ENCODE measurements at places on chromosomes 4 and X.

GRCh38 chr4:138775489-138775888 is 240.1 kb upstream of the NOCT start:
- no peaks in the 10 kb centered on the region for H3K27me3 ChIP-seq
- H3K4me1 ChIP-seq: peaks cover 17% of the 10 kb centered on the region
- no peaks in the 10 kb centered on the region for H3K36me3 ChIP-seq
- DNase-seq: no peak

DNA sequence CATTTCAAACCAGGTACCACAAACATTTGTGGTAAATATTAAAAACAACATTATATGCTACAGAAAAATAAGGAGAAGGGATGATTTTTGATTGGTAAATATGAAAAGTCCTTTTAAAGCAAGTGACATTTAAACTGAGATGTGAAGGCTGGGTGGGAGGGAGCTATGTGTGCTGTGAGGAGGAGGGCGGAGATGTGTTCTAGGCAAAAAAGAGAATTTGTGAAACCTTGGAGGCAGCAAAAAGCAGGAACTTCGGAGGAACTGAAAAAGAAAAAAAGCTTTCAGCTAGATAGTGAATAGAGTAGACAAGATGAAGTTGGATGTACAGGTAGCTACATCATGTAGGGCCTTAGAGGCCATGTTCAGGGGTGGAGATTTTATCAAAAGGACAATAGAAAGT is 10.1 kb upstream of the ARAP2 start:
- H3K27me3 ChIP-seq: no peaks in the 10 kb centered on the region
- H3K4me3 ChIP-seq: no peak overlapping the region
- H3K27ac ChIP-seq: peak overlapping the region; percentile 1
- H3K4me1 ChIP-seq: peaks cover 19% of the 10 kb centered on the region
- DNase-seq: no peak
- H3K36me3 ChIP-seq: no peaks in the 10 kb centered on the region

DNA sequence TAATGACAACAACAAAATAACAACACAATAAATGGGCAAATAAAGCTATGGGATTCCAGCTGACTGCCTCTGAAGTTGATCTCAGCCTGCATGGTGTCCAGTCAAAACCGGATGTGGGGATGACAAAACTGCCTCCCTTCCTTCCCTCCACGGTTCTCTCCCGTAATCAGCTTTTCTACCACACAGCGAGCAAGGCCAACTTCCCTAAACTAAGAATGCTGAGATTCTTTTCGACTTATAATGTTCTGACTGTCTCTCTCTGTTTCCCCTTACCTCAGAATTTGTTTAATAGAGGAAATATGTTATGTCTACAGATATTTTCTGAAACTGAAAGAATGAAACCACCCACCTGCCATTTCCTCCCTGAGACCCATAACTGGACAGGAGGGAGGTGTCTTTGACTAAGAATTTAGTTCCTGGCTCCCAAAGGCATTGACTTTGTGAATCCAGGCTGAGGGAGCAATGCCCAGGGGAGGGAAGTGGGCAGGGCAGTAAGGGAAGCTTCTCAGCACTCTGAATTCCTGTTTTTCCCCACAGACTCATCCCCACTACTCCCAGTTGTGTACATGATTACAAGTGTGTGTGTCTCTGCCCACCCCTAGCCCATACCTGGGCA is 1.0 kb upstream of the TLR1 start:
- no peak overlapping the region for H3K4me3 ChIP-seq
- H3K27ac ChIP-seq: no peak overlapping the region
- DNase-seq: no peak
- no peaks in the 10 kb centered on the region for H3K4me1 ChIP-seq

GRCh38 chr4:89665662-89666061 is 171.3 kb downstream of the SNCA start:
- H3K36me3 ChIP-seq: no peaks in the 10 kb centered on the region
- no peak overlapping the region for H3K4me3 ChIP-seq
- no peak overlapping the region for H3K27ac ChIP-seq
- no peaks in the 10 kb centered on the region for H3K27me3 ChIP-seq
- DNase-seq: no peak

- no peak for DNase-seq
- H3K4me1 ChIP-seq: no peaks in the 10 kb centered on the region
Observed at GRCh38 chrX:19660604-19661255, 145.4 kb upstream of the MAP3K15 start.

GRCh38 chr4:136900696-136901095 is 631.6 kb downstream of the PCDH18 start:
- no peak for DNase-seq
- H3K27me3 ChIP-seq: no peaks in the 10 kb centered on the region
- H3K36me3 ChIP-seq: no peaks in the 10 kb centered on the region
- H3K4me1 ChIP-seq: no peaks in the 10 kb centered on the region
- no peak overlapping the region for H3K27ac ChIP-seq

GRCh38 chr4:25178838-25179261 is 18.6 kb upstream of the SEPSECS start:
- H3K27me3 ChIP-seq: no peaks in the 10 kb centered on the region
- no peaks in the 10 kb centered on the region for H3K36me3 ChIP-seq
- DNase-seq: no peak
- peaks cover 6% of the 10 kb centered on the region for H3K4me1 ChIP-seq
- H3K27ac ChIP-seq: no peak overlapping the region
- H3K4me3 ChIP-seq: no peak overlapping the region

DNA sequence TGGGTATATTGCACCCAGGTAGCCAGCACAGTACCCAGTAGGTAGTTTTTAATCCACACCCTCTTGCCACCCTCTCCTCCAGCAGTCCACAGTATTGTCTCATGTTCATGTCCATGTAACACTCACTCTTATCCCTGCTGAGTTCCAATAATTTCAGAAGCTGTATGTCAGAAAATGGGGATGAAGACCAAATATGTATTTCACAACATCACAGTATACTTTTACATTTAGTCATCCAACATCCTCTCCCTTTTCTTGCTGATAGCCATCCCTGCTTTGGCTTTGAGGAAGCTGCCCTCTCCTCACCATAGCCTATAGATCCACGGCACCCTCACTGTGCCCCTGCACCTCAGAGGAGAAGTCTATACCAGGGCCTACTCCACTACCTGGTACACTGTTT is 126.0 kb upstream of the LDB2 start:
- H3K4me3 ChIP-seq: no peak overlapping the region
- no peaks in the 10 kb centered on the region for H3K36me3 ChIP-seq
- H3K27ac ChIP-seq: no peak overlapping the region

DNA sequence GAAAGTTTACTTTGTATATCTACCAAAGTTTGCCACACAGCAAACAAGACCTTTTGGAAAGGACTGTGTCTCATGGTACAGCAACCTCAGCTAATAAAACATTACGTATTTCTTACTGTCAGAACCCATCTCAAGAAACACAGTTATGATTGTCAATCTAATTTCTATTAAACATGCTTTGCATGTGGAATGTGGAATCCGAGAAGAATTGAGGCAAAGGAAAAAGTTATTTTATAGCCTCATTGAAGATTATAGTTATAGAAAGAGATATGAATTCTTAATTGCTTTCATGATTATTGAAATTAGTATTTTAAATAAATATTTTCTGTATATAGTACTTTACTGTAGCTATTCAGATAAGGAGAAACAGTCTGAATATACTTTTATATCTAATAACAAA is 5.4 kb downstream of the PCDH7 start:
- H3K4me1 ChIP-seq: peaks cover 7% of the 10 kb centered on the region
- no peak for DNase-seq
- H3K36me3 ChIP-seq: no peaks in the 10 kb centered on the region
- H3K27ac ChIP-seq: no peak overlapping the region
- H3K27me3 ChIP-seq: peaks cover 18% of the 10 kb centered on the region
- H3K4me3 ChIP-seq: no peak overlapping the region

- H3K4me1 ChIP-seq: no peaks in the 10 kb centered on the region
- H3K4me3 ChIP-seq: no peak overlapping the region
- peaks cover 3% of the 10 kb centered on the region for H3K27me3 ChIP-seq
- no peak for DNase-seq
- H3K36me3 ChIP-seq: peaks cover 5% of the 10 kb centered on the region
Observed at GRCh38 chr4:7584098-7584497, 149.4 kb upstream of the PSAPL1 start.

DNA sequence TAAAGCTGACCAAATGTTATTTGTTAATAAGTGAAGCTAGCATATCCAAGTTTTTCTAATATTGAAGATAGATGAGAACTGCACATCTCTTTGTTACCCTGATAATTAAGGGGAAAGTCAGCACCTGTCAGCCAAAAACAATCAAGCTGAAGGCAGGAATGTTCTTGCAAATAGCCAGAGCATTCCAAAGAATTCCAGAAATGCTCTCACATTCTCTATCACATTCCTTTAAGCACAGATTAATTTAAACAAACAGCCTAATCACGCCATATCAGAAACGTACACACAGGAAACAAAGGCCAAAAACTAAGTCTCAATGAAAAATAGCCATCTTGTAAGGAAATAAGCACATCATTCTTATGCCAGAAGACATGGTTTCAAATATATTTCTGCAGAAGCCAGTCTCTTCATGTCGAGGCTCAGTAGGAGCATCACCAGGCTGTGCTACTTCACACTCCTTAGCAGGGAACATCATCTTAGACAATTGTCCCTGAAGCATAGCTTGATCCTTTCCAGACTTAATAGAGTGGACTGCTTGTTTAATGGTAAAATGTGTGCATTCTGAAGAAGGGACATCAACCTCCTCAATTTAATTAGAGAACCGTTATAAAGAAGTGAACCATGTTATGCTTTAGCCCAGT is 252.9 kb upstream of the TTC29 start:
- H3K27ac ChIP-seq: no peak overlapping the region
- no peak overlapping the region for H3K4me3 ChIP-seq
- H3K27me3 ChIP-seq: no peaks in the 10 kb centered on the region

- H3K27ac ChIP-seq: peak overlapping the region; percentile 1
- peaks cover 18% of the 10 kb centered on the region for H3K4me1 ChIP-seq
- DNase-seq: no peak
- H3K4me3 ChIP-seq: peak overlapping the region; percentile 3
- H3K36me3 ChIP-seq: peaks cover 45% of the 10 kb centered on the region
Observed at GRCh38 chr4:41028392-41029076, 185.8 kb downstream of the APBB2 start.
